ENCODE measurements at places on chromosomes 4 and X.

DNA sequence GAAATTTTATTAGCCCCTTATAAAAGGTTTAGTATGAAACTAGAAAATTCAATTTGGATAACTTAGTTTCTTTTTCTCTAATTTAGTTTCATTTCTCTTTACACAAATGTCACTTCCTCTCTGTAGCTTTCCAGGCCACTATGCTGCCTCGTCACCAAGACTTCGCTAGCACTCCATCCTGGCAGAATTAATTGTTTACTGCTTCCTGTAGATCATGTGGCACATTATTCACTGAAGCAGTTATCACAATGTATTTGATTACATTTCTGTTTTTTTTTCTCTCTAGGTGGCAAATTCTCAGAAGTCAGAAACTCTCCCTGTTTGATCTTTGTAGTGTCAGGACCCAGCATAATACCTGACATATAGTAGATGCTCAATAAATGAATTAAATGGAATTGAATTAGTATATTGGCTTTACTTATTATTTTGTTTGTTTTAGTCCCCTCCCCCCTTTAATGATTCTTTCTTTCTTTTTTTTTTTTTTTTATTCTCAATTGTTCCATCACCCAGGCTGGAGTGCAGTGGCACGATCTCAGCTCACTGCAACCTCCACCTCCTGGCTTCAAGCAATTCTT, 9.3 kb upstream of the SAT1 start:
- DNase-seq, result no peak

DNA sequence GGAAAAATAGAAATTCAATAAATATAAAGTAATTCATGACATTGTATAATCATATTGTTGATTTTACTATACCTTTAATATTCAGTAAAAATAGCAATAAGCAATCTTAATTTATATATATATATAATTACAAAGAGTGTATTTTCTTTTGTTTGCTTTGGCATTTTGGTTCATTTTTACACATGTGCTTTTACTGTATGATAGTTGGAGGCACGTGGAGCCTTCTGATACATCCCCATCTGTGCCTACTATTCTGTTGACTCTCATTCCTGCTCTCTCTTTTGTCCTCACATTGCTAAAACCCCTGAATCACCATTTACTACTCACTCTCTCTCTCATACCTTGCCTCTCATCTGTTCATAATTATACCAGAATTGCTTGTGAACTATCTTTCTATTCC, 106.4 kb upstream of the NDST4 start:
- DNase-seq, result no peak

DNA sequence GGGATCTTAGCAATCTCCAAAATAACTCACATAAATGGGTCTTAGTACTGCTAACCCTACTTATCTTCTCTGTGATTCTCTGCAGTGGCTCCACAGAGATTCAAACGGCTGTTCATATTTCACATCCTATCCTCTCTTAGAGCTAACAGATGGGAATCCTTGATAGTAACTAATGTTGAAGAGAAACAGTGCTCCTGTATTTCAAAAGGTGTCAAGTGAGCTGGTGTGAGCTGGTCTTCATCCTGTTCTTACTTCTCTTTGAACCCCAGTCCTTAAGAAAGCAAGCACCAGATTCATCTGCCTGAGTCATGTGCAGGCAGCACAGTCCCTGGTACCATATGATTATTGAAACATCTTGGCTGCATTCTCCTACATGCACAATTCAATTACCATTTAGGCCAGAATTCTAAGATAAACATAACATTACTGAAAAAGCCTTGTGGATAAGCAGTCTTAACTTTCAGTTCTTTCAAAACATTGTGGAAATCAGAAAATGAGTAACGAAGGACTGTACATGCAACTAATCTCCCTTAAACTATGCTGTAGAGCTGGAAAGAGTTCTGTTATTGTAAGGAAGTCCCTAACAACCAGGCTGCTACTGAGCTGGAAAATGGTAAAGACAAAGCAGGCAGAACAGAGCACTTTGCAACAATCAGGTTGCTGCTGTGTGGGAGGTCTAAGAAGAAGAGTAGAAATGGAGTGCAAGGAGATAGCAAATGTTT, 153.1 kb downstream of the NPNT start:
- no peak for DNase-seq

DNA sequence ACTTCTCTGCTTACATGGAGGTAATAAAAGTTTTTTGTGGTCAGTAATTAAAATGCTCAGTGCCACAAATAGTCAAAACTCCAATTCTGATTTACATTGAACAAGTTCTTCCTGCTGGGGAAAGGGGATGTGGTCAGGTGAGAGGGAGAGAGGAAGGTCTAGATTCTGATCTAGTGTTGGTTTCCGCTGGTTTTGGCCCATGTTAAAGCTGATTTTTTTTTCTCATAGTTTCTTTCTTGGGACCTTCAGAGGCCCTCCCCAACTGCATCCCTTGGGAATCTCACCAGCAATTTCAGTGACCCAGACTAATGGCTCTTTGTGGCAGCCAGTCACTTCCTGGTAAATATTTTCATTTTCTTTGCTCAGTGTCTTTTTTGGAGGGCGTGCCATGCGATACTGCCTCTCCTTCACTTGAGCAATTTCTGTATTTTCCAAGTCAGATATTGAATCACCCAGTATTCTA, 332.7 kb downstream of the RAPGEF2 start:
- DNase-seq, result no peak

DNA sequence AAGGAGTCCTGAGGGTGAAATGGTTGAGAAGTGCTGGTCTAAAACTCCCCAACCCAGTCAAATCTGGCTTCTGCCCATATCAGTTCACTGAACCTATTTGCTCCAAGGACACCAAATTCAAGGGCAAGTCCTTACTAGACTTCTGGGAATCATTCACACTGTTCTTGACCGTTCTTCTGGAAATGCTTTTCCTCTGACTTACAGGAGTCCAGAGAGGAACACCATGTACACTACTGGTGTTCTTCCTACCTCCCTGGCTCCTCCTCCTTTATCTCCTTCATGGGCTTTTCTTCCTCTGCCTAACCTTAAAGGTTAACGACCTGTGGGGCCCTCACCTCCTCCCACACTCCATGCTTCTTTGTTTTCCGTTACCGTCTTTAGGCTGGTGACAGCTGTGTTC, 281.3 kb downstream of the FRMPD4 start:
- DNase-seq, result no peak

DNA sequence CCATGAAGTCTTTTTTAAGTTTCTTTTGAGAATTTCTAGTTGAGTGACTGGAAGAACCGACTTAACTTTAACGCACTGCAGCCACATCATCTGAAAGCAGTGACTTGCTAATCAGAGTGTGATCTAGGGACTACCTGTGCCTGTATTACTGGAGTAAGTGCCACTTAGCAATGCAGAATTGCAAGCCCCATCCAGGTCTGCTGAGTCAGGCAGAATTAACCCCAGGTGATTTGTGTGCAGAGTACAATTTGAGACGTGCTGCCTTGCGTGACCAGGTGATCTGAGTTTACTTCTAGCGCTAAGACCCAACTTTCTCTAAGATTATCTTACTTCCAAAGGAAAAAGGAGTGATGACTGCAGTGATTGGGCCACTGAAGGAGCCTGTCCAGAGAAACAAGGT, 85.3 kb downstream of the CLCN4 start:
- DNase-seq, result no peak

- no peak for DNase-seq
Observed at GRCh38 chr4:147318586-147318985, 162.3 kb upstream of the EDNRA start.

DNA sequence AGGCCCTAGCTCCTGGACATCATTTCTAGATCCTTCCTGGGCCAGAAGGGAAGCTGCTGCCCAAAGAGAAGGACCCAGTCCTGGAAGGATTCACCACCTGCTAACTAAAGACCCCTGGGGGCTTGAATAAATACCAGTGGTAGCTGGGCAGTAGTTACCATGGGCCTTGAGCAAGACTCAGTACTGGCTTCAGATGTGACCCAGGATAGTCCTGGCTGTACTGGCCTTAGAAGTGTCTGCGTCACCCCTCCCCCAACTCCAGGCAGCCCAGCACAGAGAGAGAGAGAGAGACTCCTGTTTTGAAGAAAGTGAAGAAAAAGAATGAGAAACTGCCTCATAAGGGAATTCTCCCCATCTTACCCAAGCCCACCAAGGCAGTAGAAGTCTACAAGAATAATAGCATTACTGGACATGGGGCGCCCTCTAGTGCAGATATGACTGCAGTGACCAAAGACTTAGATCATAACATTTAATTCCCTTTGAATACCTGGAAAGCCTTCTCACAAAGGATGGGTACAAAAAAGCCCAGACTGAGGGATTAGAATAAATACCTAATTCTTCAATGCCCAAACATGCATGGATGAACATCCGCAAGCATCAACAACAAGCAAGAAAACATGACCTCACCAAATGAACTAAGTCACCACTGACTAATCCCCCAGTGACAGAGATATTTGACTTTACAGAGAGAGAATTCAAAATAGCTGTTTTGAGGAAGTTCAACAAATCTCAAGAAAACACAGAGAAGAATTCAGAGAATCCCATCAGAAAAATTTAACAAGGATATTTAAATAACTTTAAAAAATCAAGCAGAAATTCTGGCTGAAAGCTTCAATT, 171.8 kb downstream of the HNRNPD start:
- DNase-seq, result no peak

- DNase-seq, result no peak
Observed at GRCh38 chrX:2566055-2566454, 65.3 kb upstream of the DHRSX start.

GRCh38 chrX:148956352-148956751, 455.9 kb downstream of the AFF2 start:
- DNase-seq, result no peak

All from stimulated activated CD8-positive, alpha-beta memory T cell treated with anti-CD3 and anti-CD28 coated beads, Interleukin-7, amount 100 ng/mL, for 1 hour (primary cell).